ENCODE measurements at places on chromosomes 3 and 15. TPM values are rescaled to one million over a fixed set of nuclear protein-coding genes. Genes with fewer than 3 reads are reported as not detected.

The SPINK8 gene
- total RNA-seq: not detected

The DPP8 gene
- total RNA-seq: 58.5 TPM

DNA sequence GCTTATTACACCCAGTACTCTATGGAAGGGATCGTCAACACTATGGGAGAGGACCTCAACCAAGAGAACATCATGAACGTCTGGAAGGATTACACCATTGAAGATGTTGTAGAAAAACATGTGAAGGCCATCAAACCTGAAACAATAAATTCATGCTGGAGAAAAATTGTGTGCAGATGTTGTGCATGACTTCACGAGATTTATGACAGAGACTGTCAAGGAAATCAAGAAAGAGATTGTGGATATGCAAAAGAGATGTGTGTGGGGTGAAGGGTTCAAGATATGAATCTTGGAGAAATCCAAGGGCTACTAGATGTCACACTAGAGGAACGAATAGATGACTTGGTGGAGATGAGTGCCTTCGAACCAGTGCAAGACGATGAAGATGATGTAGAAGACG, 3.5 kb upstream of the PARP16 start:
- no peak overlapping the region for H3K4me3 ChIP-seq
- no peaks in the 10 kb centered on the region for H3K27me3 ChIP-seq
- H3K4me1 ChIP-seq: peaks cover 9% of the 10 kb centered on the region
- no peaks in the 10 kb centered on the region for H3K36me3 ChIP-seq
- H3K27ac ChIP-seq: no peak overlapping the region

DNA sequence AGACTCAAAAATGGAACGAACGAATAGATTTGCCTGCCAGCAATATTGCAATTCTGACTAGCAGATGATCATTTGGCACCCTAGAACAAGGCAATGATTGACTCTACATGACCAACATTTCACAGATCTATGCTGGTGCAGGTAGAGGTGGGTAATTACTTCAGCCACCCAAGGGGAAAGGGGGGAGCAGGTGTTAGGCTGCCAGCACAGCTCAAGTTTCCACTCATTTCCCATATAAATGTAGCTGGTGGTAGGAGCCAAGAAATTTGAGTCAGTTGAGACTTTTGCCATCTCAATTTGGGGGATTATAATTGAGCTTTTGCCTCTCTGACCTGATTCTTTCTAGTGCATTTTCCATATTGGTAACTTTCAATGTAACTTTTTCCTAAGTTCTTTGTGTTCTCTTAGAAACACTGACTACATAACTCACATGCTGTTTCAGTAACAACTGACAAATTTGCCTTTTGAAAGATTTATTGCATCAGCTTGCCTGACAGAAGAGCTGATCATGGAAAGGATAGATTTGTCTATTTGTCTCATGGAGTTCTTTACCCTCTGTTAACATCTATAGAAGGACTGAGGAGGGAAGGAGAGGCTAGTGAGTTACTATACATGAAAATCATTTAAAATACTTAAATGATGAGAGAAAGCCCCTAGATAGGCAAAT, 902.5 kb downstream of the ZPLD1 start:
- no peaks in the 10 kb centered on the region for H3K27me3 ChIP-seq
- H3K36me3 ChIP-seq: no peaks in the 10 kb centered on the region
- H3K4me3 ChIP-seq: no peak overlapping the region
- DNase-seq: no peak
- no peak overlapping the region for H3K27ac ChIP-seq

DNA sequence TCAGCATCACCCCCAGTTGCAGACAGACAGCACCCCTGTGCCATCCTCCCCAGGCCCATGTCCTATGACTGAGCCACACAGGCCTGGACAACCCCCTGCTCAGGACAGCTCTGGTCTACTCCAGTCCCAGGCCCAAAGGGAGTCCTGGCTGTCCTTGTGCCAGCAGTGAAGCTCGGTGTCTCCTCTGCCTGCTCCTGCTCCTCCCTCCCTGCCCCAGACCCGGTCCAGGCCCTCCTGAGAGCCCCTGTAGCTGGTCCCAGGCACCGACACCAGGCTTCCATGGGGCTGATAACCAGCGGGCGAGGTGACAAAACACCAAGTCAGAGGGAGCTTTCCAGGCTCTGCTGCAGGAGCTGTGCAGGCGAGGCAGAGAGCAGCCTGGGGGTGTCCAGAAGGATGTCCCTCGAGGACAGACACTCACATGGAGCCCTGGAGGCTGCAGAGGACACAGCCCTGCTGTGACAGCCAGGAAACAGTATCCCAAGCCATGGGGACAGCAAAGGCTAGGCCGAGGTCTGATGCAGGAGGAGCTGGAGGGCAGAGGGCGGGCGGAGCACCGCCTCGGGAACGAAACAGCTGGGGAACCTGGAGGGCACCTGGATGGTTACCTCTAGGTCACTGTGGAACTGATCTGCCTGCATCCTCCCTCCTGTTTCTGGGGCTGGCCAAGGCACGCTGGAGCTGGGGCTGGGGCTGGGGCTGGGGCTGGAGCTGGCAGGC, 103.8 kb upstream of the PRR20G start:
- H3K4me3 ChIP-seq: no peak overlapping the region
- no peak for DNase-seq
- H3K36me3 ChIP-seq: no peaks in the 10 kb centered on the region

DNA sequence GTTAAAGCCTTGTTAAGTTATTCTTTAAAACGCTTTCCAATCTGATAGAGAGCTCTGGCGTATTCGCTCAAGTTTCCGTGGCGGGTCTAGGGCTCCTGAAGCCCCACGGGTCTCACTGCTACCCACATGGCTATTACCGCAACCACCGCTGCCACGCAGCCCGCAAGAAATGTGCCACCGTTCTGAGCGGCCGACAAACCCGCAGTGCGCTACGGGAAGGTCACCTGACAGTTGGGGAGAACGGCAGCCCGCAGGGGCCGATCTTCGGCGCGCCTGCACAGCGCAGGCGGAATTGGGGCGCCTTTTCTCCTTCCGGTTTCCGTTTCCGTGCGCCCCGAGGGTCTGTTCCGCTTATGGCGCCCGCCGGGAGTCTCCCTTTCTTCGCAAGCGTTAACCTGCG, 76.6 kb upstream of the SNRPN start:
- no peaks in the 10 kb centered on the region for H3K36me3 ChIP-seq
- DNase-seq: peak; percentile 16
- H3K4me3 ChIP-seq: peak overlapping the region; percentile 27
- no peaks in the 10 kb centered on the region for H3K27me3 ChIP-seq

GRCh38 chr15:47552978-47553608, 164.2 kb upstream of the SEMA6D start:
- no peak overlapping the region for H3K27ac ChIP-seq
- H3K4me1 ChIP-seq: no peaks in the 10 kb centered on the region
- no peaks in the 10 kb centered on the region for H3K27me3 ChIP-seq
- no peaks in the 10 kb centered on the region for H3K36me3 ChIP-seq
- no peak for DNase-seq

GRCh38 chr3:156620260-156620659, 54.1 kb upstream of the TIPARP start:
- H3K36me3 ChIP-seq: no peaks in the 10 kb centered on the region
- H3K27me3 ChIP-seq: no peaks in the 10 kb centered on the region
- peak; percentile 35 for DNase-seq
- H3K27ac ChIP-seq: no peak overlapping the region

DNA sequence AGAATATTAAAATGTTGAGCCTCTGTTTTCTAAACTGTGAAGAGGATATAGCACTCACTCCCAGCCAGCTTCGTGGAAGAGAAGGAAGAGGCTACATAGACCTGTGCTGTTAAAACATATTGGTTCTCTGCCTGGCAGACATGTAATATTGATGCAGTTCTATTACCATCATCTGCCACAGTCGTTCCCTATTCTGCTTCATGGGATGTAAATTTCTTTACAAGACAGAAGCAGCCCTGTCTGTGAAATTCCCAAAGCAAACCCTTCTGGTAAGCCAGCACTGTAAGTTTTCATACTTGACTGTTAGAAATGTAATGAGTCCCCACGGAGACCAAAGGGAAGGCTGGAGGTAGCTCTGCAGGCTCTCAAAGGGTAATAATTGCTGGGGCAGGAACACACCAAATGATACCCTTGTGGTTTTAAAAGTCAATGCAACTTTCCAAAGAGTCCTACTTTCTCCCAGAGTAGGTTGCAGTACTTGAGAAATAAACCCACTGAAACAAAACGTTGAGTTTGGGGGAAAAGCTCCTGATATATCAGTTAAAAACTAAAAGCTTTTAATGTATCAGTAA, 129.9 kb upstream of the HES1 start:
- H3K4me3 ChIP-seq: no peak overlapping the region
- DNase-seq: no peak
- H3K4me1 ChIP-seq: peaks cover 26% of the 10 kb centered on the region

DNA sequence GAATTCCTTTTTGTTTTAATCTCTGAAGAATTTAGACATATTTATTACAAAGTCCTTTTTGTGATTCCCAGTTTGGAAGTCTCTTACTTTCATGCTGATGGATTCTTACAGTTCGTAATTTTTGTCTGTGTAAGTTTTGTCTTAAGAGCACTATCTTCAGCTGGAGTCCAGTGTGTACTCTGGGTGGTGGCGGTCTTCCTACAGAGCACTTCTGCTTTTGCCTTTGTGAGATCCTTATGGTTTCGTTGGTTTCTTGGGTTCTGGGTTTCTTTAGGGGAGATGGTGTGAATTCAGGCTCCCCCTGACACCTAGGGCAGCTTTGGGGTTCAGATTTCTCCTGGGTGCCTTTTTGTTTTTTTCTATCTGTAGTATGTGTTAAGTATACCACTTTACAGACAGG, 45.3 kb downstream of the PLS1 start:
- H3K36me3 ChIP-seq: no peaks in the 10 kb centered on the region
- H3K4me3 ChIP-seq: no peak overlapping the region
- no peaks in the 10 kb centered on the region for H3K4me1 ChIP-seq
- no peak overlapping the region for H3K27ac ChIP-seq

- H3K27me3 ChIP-seq: no peaks in the 10 kb centered on the region
- no peak overlapping the region for H3K4me3 ChIP-seq
- H3K36me3 ChIP-seq: no peaks in the 10 kb centered on the region
- peak; percentile 87 for DNase-seq
- peak overlapping the region; percentile 55 for H3K27ac ChIP-seq
Measured at GRCh38 chr3:17136136-17136721, 251.5 kb downstream of the PLCL2 start.

All from adrenal gland (tissue), 19 donors.